ENCODE measurements at places on chromosomes 12 and 14.
A peak's percentile ranks its signal among the peaks of the same experiment; 100 is the strongest.

DNA sequence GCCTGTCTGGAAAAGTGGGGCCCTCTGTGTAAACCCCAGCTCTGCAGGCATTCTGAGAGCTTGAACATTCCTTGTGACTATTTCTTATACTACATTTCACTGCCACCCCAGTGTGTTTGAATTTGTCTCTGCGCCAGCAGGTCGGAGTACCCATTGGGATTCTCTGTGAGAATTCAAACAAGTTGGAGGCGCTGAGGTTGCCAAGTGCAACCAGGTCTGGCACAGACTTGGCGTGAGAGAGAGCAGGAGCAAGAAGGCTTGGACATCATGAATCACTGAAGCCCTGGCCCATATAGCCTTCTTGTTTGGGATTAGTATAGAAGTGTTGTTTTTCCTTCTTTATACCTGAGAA, 33.0 kb upstream of the ATP2A2 start:
- no peak for DNase-seq

DNA sequence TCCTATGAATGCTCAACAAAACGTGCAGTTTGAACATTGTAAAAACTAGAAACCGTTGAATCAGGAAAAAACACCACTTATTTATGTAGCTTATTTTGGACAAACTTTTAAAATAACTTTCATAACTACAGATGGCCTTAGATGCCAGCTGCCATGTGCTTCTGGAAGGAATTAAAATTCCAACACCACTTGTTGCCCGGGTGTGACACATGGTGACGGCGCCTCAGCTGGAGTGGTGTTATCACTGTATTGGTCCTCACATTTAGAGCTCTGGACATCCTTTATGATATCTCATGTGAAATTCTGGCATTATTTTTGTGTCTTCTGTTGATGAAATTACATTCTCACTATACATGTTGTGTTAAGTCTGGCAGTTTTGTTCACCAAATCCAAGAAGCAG, 211.0 kb downstream of the IPO8 start:
- DNase-seq, result no peak

DNA sequence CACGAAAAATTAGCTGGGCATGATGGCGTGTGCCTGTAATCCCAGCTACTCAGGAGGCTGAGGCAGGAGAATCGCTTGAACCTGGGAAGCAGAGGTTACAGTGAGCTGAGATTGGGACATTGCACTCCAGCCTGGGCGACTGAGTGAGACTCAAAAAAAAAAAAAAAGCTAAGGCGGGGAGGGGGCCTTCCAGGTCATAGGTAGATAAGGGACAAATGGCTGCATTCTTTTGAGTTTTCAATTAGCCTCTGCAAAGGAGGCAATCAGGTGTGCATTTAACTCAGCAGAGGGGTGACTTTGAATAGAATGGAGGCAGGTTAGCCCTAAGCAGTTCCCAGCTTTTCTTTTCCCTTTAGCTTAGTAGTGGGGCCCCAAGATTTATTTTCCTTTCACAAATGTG, 743 bp upstream of the AACS start:
- no peak for DNase-seq

- DNase-seq, result no peak
Observed at GRCh38 chr12:132061641-132062430, 82.3 kb downstream of the DDX51 start.

DNA sequence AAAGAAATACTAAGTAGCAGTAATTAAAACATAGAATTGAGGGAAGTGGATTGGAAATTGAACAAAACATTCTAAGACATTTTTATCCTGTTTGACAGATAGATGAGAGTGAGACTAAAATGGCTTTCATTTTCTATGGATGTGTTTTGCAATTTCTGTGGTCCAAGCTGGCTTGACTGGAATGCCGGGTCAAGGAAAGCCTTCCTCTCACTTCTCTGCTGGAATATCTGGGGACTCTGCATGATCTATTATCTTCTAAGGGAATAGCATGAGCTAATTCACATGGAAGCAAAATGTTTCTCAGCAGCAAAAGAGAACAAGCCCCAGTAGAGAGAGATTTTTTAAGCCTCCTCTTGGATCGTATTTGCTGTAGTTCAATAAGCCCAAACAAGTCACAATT, 407.9 kb upstream of the ATXN7L3B start:
- no peak for DNase-seq

- no peak for DNase-seq
Observed at GRCh38 chr12:6735448-6736191, 11.8 kb downstream of the COPS7A start.

DNA sequence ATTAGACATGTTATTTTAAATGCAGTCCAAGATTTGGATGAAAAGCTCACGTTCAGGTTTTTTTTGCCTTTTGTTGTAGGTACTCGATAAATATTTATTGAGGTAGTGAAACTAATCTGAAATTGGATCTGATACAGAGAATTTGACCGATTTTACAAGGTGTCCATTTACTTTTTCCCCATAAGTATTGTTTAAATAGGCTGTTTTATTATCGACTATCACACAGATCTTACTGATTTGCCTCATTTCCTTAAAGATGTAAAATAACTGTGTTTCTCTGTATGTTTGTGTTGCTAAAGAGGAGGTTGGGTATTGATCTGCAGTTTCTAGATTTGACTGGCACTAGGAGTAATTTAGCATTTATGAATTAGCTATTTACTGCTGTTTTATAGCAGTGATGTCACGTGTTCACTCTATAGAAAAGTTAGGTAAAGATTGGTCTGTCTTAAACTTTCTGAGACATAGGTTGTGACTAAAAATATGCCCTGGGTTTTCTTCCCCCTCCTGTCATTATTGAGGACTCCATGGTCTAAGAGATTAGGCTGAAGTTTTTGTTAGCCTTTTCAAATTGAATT, 3.5 kb downstream of the RAP1B start:
- DNase-seq, result no peak

DNA sequence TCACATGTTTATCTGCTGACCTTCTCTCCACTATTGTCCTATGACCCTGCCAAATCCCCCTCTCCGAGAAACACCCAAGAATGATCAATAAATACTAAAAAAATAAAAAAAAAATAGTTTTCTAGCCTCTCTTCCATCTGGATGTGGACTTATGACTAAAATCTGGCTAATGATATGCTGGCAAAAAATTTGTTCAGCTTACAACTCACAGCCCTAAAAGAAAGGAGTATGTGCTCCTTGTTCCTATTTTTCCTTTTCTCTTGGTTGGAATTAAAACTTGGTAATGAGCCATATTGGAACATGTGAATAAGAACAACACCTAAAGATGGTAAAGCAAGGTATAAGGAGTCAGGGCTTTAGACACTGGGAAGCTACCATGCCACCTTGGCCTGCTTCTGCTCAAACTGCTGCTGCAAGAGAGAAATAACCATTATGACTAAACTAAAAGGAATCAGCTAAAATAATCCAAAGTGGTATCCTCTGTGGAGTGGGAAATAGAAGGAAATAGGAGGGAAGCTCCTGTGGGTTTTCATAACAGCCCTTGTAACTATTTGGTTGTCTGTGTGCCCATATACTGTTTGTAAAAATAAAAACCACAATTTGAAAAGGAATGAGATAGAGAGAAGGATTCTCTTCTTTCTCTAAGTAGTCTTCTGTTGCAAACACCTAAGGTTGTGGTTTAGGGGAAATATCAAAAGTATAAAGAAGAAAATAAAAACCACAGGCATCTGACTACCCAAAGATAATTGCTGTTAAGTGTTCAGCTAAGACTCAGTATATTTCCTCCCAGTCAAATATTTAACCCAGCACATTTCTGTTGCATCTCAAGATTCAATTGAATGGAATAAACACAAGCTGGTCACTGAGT, 53.8 kb downstream of the SDR9C7 start:
- no peak for DNase-seq

- DNase-seq, result no peak
Observed at GRCh38 chr14:99383472-99384449, 96.9 kb downstream of the SETD3 start.

DNA sequence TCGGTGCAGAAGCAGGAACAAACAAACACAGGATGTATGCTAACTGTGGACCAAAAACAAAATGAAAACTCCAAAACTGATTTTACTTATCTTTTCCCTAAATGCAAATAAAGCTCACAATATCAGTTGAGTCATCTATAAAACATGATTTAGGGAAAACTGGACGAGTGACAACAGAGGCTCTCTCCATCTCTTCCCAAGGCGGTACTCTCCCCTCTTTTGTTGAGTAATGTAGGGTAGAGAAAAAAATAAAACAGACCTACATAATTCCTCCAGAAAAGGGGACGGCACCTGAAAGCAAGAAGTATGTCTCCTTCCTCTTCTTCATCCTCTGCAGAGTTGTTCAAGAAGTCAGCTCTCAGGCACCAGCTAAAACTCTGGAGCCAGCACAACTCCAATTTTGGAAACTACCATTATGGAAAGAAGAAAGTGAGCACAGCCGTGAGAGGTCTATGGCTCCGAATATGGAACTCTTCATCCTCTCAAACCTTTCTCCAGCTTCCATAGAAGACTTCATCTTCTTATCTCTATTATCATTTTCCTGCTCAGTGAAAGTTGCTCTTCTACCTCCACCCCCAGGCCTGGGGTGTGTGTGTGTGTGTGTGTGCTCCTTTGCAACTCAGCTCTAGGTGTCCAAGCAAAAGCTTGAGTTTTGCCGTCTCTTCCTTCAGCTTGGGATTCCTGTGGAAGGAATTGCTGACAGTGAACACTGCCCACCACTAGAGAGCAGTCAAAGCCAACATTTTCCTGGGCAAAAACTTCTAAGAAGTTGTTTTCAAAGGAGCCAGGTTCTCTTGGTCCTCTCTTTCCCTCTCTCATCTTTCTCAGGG, 155.4 kb downstream of the DIO2 start:
- DNase-seq, result no peak

- no peak for DNase-seq
Observed at GRCh38 chr12:99281277-99281676, 366.3 kb upstream of the GARIN6 start.

GRCh38 chr12:105887131-105887530, 251.6 kb downstream of the NUAK1 start:
- no peak for DNase-seq

DNA sequence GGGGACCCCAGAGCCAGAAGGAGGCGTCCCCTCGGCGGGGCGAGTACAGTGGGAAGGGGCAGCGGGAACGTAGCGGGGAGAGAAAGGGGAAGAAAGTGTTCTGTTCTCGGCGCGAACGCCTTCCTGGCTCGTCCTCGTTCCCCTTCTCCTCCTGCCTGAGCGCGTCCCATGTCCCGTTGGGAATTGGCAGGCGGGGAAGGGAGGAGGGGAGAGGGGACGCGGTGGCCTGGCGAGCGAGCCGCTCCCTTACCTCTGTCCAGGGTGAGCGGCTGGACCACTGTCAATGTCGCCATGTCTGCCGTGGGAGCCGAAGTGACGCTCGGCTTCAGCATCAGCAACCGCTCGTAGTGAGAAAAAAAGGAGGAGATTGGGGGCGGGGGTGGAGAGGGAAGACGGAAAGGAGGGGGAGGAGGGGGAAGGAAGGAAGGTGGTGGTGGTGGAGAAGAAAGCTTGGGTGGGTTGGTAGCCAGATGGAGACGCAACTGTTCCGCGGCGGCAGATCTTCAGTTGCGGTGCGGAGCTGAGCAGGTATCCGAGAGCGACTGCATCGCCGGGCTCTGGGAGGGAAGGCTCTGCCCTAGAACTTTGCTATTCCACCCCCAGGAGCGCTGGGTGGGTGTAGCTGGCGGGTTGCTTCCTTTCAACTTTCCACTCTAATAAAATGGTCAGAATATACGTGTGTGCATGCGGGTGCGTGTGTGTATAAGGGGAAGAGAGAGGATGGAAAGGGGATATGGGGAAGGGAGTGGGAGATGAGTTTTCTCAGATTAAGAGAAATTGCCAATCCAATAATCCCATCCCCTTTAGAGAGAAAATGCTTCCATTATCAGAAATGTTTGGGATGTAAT, at the start of gene LIN7A:
TSS of gene LIN7A (minus strand) at position 544 of the 848 bp plus-strand sequence. CDS start at position 332, 212 bp downstream.
- DNase-seq, result peak; percentile 20

DNA sequence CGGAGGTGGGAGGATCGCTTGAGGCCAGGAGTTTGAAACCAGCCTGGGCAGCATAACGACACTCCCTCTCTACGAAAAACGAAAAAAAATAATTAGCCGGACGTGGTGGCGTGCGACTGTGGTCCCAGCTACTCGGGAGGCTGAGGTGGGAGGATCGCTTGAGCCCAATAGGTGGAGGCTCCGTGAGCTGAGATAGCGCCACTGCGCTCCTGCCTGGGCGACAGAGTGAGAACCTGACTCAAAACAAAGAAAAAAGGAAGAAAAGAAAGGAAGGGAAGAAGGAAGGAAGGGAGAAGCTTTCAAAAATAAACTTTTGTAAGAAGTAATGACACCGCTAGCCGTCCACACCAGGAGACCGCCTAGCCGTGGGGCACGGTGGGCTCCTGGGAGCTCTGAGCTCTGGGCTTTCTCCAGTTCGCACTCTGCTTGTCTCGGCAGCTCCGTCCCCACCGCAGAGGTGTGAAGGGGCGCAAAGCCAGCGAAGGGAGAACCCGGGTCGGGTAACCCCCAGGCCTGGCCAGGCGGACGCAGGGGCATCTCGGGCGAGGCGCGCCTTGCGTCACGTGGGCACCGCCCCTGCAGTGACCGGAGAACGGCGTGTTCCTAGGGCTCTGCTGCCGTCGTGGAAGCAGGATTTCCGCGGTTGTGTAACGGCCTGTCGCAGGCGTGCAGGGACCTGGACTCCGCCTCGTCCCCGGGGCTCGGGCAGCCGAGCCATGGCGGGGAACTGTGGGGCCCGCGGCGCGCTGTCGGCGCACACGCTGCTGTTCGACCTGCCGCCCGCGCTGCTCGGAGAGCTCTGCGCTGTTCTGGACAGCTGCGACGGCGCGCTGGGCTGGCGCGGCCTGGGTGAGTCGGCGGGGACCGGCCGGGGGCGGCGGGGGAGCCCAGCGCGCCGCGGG, at the start of gene IRAK3:
TSS of gene IRAK3 (plus strand) at position 631 of the 902 bp plus-strand sequence. CDS start at position 717, 86 bp downstream.
- peak; percentile 36 for DNase-seq

- no peak for DNase-seq
Observed at GRCh38 chr12:70603044-70603443, 34.2 kb downstream of the PTPRB start.

DNA sequence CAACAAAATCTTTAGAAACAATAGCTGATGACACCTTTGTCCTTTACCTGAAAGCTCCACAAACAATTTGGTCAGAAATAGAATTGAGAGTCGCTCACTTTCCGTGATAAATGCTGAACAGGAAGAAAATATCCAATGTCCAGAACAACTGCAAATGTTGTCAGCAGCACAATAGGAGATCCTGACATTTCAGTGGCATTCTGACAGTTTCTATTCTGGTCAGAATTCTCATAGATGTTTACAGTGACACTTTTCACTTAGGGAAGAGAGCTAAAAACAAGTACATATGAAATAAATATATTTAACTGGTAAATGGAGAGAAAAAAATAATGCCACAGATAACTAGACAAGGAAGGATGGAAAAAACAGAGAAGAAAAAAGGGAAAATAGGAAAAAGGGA, 39.1 kb downstream of the MAGOHB start:
- DNase-seq, result no peak

Measured in GM12892 (cell line).